Endothelial cell (in vitro differentiated cells): ENCODE measurements at places on chromosomes 13 and 19. TPM values are rescaled to one million over a fixed set of nuclear protein-coding genes. Genes with fewer than 3 reads are reported as not detected.

DNA sequence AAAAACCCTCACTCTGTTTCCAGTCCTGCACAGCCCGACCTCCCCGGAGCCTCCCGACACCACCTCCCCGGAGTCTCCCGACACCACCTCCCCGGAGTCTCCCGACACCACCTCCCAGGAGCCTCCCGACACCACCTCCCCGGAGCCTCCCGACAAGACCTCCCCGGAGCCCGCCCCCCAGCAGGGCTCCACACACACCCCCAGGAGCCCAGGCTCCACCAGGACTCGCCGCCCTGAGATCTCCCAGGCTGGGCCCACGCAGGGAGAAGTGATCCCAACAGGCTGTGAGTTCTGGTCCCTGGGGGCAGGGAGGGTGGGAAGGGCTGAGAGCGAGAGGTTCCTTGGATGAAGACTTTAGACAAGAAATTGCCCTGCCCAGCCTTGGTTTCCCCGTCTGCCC, 5.4 kb downstream of the MADCAM1 start:
- no peak for DNase-seq

DNA sequence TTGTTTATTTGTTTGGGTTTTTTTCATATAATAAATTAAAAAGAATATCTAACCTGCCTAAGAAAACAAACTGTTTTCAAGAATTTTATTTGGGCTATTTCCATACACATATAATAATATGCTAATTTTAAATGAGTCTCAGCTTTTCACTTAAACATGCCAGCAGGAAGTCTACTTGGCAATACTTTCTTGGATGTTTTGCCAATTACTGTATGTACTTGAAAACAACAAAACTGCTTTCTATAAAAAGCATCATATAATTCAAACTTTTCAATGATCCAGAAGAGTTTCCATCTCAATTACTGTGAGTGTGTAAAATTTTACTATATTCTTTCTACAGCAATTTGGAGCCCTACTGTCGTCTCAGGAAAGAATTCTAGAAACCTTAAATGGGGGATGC, 961.2 kb downstream of the PCDH17 start:
- DNase-seq = no peak

- peak; percentile 88 for DNase-seq
Observed at GRCh38 chr19:45161738-45162607, 1.2 kb upstream of the NKPD1 start.

- no peak for DNase-seq
Observed at GRCh38 chr13:51970349-51970748, 40.9 kb downstream of the ATP7B start.

DNA sequence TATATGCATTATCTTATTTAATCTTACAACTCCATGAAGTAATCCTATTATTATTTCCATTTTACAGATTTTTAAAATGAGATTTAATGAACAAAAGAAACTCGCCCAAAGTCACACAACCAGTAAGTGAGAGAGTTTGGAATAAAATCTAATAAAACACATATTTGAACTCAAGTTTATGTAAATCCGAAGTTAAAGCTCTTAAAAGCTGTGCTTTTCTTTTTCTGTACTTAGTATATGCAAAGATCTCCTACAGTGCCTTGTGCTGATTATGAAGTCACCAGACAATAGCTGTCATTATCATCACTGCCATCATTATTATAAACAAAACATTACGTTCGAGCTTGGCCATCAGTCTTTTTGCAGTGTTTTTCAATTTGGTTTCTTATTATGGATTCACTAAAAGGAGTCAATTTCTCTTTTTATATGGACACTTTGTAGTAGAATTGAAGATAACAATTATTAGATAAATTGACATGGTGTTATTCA, 29.7 kb upstream of the ENOX1 start:
- DNase-seq = no peak

- DNase-seq = no peak
Observed at GRCh38 chr13:46914341-46914740, 17.5 kb upstream of the HTR2A start.

DNA sequence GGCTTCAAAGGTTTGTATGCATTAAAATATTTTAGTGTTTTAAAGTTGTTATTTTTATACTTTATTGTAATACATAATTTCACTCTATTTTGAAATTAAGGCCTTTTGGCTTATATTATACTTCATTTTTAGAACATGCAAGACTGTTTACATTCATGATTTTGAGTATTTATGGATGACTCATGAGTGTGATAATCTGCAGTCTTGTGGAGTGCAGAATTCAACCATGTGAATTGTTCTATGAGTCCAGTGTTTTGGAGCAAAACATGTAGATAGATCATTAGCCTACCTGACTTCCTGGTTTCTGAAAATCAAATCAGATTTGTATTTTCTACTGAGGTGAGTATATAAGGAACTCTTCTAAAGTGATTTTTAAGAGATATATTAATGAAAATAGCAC, 241.8 kb downstream of the PCCA start:
- DNase-seq = no peak

DNA sequence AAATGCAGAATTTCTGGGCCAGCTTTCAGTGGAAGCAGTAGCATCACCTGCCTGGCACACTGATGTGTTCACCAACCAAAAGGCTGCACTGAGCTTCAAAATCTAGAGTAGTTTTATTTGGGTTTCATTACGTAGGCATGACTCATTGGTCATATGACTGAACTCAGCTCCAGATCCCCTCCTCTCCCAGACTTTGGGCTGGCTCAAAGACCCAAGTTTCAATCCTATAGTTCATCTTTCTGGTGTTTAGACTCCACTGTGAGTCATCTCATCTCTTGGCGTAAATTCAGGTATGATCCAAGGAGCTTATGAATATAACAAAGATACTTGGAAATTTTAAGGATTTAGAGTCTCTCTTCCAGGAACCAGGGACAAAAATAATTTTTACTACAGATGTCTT, 17.7 kb downstream of the ZMYM5 start:
- DNase-seq = no peak

The ACP5 gene
- total RNA-seq = 0.95 TPM
